ENCODE measurements at places on chromosomes 1 and 21.

DNA sequence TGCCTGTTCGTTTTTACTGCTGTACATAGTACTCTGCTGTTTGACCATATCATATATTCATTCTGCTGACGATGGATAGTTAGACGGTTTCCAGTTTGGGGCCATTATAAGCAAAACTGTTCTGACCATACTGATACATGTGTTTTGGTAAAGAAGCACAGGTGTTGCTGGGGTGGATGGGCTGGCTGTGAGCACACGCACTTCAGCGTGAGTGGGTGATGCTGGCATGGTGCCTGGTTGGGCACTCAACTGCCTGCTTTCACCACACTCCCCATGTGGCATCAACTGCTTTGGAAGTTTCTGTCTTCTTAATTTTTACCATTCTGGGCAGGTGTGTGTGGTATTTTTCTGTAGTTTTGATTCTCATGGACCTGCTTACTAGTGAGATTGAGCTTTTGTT is 37.3 kb downstream of the ADARB1 start:
- DNase-seq = no peak

DNA sequence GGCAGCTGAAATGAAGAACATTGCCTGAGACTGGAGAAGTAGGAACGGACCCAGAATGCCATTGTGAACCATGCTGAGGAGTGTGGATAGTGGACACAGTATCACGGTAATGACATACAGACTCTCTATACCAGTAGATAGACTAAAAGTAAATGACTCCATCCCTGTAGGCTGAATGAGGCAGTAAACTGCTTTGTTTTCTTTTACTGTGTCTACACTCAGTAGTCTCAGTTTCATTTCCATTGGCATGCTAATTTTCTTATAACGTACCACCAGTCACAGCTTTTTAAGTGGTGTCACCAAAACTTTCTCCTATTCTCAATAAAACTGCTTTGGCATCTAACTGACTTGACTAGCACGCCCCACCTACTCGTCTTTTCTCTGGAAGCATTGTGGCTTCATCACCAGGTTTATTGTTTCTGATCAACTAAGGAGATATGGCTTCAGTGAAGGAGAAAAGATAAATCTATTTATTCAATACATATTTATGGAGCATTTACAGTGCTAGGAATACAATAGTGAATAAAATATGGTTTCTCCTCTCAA is 8.4 kb upstream of the ZNF697 start:
- DNase-seq = no peak

GRCh38 chr1:90864681-90865080 is 147.6 kb upstream of the BARHL2 start:
- no peak for DNase-seq

DNA sequence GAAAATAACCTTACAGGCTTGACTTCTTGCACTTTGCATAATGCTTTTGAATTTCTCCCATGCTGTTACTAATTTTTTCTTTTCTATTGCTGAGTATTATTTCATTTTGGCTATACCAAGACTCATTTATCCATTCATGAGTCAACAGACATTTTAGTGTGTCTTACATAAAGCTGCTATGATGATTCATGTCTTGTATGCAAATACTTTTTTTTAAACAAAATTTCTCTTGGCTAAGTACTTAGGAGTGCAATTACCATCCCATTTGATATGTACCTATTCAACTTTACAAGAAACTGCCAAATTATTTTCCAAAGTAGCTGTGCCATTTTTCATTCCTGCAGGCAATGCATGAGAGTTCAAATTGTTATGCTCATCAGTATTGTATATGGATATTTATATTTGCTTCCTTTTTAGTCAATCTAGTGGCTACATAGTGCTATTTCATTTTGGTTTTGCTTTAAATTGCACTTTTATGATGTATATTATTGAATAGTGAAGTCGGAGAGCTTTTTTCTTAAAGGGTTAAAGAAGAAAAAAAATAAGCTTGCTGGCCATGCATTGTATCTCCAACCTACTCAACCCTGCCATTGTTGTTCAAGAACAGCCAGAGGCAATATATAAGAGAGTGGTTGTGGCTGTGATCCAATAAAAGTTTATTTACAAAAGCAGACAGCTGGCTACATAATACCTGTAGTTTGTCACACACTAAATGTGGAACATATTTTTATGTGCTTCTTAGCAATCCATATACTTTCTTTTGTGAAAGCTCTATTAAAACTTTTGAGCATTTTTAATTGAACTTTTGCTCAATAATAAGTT is 862.8 kb downstream of the KCNT2 start:
- DNase-seq = no peak

DNA sequence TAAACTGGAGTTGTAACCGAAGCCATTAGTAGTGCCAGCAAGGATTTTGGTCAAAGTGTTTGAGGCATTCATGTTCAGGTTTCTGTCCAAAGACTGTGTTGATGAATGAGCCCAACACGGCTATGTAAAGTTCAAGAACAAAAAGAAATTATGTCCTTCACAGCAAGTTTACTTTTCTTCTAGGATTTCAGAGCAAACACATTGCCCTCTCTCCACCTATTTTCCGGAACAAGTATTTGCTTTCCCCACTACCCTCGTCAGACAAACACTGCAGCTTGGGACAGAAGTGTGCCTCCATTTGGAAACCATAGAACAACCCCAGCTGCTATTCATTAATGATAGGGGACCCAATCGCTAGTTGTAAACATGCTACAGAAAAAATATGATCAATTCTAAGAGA is 151.4 kb upstream of the C1orf105 start:
- no peak for DNase-seq

DNA sequence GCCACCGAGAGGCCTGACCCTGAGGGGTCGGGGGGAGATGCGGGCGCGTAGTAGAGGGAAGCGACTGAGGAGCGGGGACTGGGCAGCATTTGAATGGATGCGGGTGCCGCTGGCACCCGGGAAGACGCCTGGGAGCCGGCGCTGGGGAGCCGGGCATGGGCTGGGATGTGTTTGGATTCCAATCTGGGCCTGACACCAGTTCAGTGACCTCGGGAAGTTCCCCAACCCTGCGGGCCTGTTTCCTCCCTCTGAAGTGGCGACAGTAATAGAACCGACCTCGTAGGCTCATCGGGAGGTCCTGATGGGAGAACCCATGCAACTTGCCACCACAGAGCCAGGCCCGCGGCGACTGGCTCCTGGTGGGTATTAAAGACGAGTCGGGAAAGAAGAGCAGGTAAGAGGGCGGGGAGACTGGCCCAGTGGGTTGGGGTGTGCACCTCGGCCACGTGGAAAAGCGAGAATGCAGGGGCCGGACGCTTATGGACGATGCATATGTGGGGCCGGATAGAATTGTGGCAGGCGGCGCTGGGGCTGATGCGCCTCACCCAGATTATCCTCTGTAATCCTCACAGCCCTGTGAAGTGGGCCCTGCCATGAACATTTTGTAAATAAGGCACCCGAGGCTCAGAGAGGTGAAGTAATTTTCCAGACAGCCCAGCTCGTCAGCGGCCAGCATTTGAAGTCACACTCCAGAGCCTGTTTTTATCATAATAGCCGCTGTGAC is 105.8 kb downstream of the SLC16A1 start:
- no peak for DNase-seq

GRCh38 chr1:241972703-241973369 is 15.3 kb downstream of the BECN2 start:
- no peak for DNase-seq

GRCh38 chr1:78370356-78370755 is 120.4 kb upstream of the PTGFR start:
- DNase-seq = no peak

- DNase-seq = no peak
Measured at GRCh38 chr1:94831641-94832040, 11.5 kb downstream of the SLC44A3 start.

DNA sequence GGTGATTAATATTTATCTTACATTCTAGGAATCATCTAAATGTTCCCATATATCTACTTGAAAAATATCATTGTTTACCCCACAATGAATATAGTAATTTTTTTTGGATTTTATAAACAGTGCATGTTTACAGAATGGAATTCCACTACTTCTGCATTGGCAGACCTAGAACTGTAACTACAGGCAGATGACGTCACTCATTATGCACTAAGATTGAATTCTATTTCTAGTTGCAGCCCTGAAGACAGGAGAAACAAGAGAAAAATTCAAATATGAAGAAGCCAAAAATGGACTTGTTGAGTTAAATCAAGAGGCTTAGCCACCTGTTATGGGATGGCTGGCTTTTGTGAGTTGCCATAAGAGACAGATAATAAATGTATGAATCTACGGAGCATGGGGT is 364.7 kb downstream of the PCP4 start:
- no peak for DNase-seq

GRCh38 chr1:118788463-118788862 is 199.7 kb downstream of the TBX15 start:
- DNase-seq = no peak

GRCh38 chr1:186683652-186684410 is 3.6 kb upstream of the PTGS2 start:
- DNase-seq = no peak

- no peak for DNase-seq
Measured at GRCh38 chr21:17789656-17790055, 29.5 kb downstream of the C21orf91 start.

DNA sequence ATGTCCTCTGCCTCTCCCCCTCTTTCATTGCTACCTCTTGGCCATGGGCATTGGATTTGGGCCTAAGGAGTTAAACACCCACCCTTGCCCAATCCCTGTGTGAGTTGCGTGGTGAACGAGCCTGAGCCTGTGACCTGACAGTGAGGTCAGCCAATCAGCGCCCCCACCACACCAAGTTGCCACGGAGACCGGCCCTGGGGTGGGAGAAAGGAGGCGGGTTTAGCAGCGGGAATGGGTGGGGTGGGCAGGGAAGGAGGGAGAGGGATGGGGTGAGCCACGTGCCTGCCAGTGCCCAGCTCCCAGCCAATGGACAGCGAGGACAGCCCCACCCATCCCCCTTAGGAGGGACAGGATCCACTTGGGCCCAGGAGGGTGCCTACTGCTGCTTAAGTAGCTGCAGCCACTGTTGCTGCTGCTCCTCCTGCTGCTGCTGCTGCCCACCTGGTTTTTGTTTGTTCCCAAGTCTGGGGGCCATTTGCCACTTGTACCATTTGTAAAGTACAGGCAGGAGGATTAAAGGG is 9.5 kb downstream of the ZBTB7B start:
- no peak for DNase-seq

DNA sequence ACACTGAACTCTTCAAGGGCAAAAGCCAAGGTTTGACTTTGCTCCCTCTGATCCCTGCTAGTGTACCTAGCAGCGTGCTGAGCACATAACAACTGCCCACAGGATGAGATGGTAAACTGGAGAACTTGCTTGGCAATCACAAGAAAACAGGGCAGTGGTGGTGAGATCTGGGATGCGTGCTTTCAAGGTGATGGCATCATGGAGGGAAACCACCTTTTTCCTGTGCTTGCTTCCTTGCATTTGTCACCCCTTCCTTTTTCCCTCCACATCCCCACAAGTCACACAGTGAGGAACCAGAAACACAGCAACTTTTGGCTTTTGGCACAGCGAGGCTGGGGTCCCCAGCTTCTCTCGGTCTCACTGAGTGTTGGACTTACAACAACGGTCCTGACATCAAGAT is 31.4 kb upstream of the BECN2 start:
- no peak for DNase-seq

Data from GM18507 (cell line).